ENCODE measurements at places on chromosomes 3 and 15.

GRCh38 chr3:129673012-129673411, 66.5 kb upstream of the PLXND1 start:
- no peak for DNase-seq

DNA sequence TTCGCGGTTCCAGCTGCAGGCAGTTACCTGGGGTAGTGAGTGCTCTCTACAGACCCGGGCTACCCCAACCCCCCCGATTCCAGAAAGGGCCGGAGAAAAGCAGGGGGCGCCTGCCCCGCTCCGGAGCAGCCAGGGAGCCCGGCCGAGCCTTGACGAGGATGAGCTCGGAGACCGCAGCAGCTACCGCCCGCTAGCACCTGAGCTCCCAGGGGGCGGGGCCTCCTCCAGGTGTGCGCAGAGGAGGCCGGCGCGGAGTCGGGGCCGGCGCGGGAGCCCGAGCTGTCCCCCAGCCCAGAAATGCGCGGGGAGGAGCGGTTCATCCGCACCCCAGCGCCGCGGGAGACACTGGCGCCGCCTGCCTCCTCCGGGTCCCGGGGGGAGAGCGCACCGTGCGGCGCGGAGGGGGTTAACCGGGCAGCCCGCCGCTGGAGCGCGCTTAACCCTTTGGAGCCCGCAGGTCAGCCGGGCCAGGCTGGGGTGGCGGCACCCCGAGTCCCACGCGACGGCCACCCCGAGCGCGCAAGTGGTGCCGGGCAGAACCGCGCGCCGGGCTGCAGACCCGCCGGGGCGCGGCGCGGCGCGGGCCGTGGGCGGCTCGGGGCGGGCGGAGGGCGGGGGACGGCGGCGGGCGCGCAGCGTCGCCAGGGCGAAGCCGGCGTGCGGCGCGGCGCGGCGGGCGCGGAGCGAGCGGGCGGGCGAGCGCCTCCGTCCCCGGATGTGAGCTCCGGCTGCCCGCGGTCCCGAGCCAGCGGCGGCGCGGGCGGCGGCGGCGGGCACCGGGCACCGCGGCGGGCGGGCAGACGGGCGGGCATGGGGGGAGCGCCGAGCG, at the start of gene CACNA1D:
CACNA1D (plus strand) TSS at position 649 of the 829 bp plus-strand sequence. CDS start 556 bp downstream, outside the sequence.
- peak; percentile 18 for DNase-seq

DNA sequence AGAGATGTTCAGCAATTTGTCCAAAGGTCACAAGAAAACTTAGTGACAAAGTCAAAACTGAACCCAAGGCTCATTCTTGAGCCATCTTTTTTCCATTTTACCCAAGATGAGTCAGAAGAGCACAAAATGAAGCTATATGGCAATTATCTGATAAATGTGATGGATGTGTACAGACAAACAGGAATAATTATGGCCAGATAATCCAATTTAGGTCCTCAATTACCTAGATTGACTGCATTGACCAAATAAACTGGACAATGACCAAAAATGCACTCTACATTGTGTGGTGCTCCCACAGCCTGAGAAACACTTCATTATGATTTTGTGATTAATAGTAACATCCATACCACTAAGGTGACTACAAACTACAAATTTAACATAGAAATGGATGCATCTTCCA, 1105.8 kb downstream of the IGSF11 start:
- no peak for DNase-seq

DNA sequence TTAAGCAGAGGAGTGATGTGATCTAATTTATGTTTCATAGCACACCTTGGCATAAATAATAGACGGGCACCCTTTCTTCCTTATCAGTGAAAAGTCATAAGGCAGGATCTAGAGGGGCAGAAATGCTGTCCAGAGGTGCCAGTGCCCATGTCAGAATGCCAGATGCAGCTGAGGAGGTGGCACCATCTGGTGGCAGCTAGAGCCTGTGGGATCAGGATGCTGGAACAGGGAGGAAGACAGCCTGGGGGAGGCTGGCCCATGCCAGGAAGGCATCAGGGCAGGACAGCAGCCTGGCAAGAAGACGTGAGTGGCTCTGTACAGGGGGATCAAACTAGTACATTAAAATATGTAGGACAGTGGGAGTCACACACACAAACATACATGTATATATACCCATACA, 16.5 kb downstream of the MYH15 start:
- DNase-seq: no peak

GRCh38 chr3:177679568-177680471, 482.5 kb upstream of the TBL1XR1 start:
- no peak for DNase-seq

DNA sequence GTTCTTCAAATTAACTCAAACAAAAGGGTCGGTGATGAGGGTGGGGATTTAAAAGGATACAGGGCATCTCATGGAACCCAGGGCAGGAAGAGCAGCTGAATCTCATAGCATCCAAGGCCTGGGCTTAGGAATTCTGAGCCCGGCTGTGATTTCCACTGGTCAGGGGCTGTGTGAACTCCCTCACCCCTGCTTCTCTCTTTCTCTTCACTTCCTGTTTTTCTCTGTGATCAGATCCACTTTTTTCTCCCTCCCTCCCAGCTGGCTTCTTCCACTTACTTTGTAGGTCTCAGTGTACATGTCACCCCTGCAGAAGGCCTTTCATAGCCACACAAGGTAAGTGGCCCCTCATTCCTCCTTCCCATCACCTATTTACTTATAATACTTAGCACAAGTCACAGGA, 68.2 kb upstream of the CORO2B start:
- DNase-seq: no peak

DNA sequence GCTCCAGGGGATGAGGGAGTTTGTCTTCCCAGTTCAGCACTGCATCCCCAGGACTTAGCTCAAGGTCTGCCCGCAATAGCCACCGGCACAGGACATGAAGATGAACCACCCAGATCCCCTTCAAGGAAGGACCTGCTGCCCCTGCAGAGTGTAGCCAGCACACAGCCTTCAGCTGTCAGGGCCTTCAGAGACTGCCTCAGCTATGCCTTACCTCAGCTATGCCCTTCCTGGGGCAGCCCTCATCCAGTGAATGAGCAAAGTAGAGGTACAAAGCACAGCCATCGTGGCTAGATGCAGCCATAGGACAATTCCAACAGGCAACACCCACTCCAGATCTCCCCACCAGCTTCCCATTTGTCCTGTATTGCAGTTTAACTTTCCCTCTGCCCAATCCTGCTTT, 291.2 kb upstream of the STT3B start:
- no peak for DNase-seq

GRCh38 chr3:28347374-28348264, 902 bp upstream of the ZCWPW2 start:
- DNase-seq: peak; percentile 94

DNA sequence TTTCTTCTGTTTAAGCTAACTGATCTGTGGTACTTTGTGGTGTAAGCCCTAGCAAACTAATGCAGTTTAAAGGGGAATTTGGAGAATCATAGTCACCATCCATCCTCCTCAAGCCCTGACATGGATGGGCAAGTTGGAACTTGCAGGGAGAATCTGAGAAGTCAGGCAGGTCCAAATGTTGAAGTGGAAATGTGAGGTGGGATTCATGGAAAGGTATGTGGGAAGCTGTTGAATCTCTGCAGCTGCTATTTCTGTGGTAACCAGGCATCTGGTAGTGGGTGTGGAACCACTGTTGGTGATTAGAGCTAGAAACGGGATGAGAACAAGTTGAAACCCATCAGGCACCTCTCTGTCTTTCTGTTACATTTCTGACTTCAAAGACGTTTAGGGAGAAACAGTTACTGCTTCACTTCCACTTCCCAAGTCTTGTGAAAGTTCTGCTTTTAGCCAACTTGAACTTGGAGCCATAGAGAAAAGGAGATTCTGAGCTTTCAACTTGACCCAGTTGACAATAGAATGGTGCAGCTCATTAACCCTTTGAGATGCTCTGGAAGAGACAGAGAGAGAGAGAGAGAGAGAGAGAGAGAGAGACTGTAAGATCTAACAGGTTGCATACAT, 38.1 kb upstream of the NMNAT3 start:
- DNase-seq: peak; percentile 62

DNA sequence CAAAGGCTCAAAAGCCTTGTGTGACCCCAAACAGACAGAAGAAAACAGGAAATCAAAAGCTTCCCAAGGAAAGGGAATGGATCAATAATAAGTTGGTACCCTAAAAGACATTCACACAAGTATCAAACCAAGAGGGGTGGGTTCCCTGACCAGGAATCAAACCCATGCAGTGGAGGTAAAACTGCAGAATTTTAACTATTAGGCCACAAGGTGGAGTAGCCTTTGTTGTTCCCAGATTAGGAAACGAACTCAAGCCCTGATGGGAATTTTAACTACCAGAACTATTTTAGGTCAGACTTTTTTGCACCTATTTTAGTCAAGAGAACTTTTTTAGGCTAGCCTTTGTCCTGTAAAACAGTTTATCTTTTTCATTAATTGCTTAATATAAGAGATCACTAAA, 31.4 kb downstream of the SETMAR start:
- no peak for DNase-seq

- peak; percentile 35 for DNase-seq
Measured at GRCh38 chr3:179853176-179853575, 183.6 kb downstream of the PEX5L start.

- DNase-seq: no peak
Measured at GRCh38 chr15:87489902-87490665, 766.5 kb downstream of the NTRK3 start.

- no peak for DNase-seq
Measured at GRCh38 chr15:96858694-96859093, 528.2 kb downstream of the NR2F2 start.

- DNase-seq: no peak
Measured at GRCh38 chr3:67450153-67450552, 204.3 kb downstream of the SUCLG2 start.

DNA sequence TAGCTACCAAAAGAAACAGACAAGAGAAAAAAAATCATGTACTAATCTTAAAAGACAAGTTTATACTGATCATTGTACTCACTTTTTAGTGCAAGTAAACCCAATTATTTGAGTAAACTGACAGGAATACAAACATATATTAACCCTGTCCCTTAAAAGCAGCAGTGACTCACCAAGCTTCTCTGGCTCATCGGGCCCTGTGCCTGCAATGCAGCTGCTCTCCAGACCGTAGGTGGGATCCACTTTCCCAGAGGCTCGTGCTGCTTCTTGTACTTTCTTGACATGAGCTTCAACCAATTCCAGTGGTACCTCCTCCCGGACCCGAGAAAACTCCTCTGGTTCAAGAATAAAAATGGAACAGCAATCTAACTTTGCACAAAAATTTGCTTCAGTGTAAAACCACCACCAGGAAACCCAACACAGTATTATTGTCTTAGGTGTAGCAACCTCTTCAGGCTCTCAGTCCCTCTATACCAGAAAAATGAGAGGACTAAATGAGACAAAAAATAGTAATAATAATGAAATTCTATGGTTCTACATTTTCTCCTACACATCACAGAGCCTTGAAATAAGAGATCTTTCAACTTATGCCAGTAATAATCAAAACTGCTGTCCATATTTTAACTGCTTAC, 82.6 kb upstream of the CSPG5 start:
- no peak for DNase-seq

- no peak for DNase-seq
Measured at GRCh38 chr15:81015621-81016488, 15.1 kb downstream of the TLNRD1 start.

DNA sequence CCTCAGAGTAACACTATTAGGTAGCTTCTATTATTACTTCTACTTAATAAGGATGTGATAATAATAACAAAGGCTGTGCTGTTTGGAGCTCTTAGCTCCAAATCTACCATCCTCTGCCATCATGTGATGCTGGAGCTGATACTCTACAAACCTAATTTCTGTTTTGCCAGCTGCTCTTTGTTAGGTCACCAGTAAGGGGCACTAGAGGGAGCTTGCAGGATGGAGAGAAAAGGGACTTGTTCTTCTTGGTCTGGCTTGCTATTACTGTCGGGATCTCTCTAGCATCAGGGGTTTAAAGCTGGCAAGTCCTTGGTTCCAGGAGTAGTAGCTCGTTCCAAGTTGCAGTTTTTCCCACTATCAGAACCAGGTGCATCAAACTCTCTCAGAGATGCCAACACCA, 194.9 kb upstream of the KBTBD8 start:
- DNase-seq: no peak

- DNase-seq: no peak
Measured at GRCh38 chr3:143676747-143677146, 171.5 kb downstream of the SLC9A9 start.

DNA sequence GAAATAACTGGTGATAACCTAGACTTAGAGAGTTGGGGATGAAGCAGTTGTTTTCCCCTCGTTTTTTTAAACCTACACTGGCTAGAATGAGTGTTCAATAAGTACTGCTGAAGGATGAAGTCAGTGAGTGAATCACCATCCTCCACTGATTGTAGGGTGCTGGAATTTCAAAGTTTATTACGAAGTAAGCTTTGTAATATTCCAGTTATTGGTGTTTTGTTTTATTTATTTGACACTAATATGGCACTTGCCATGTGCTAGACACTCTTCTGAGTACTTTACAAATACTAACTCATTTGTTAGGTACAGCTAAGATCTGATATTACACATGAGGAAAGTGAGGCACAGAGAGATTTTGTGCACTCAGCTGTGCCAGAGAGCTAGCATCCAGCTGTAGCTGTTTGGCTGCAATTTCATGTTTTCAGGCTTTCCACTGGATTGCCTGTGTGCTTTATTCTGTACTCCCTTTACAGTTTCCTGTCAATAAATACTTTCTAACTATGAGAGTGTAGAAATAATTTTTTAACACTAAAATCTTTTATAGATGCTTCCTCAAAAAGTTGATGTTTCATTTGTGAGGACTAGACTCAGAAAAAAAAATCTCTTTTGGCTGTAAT, 5.8 kb downstream of the MAP2K5 start:
- no peak for DNase-seq

GRCh38 chr3:47313341-47314055, 30.8 kb downstream of the KLHL18 start:
- peak; percentile 73 for DNase-seq

Data from suppressor macrophage treated with lipopolysaccharide for 4 hours (primary cell).